ENCODE measurements at places on chromosomes 5 and 9.

- DNase-seq, result no peak
Measured at GRCh38 chr5:81694726-81695125, 56.2 kb downstream of the SSBP2 start.

DNA sequence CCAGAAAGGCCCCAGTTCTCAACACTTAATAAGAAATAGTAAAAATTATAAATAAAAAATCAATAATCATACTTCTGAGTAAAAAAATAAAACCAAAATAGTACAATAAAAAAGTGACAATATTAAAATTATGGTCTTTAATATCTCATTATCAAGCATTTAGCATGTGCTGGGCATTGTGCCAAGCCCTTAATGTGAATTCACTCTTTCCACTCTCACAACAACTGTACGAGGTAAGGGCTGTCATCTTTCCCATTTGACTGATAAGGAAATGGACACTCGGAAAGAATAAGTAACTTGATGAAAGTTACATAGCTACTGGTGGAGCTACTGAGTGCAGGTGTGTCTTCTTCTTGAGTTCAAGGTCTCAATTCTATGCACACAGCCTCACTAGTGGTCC, 43.6 kb downstream of the SEC61B start:
- DNase-seq, result no peak

GRCh38 chr5:147208134-147208533, 26.7 kb upstream of the STK32A start:
- DNase-seq, result no peak

GRCh38 chr5:179862891-179863290, 4.3 kb upstream of the MRNIP start:
- no peak for DNase-seq

GRCh38 chr5:7320701-7321301, 75.1 kb upstream of the ADCY2 start:
- DNase-seq, result no peak

DNA sequence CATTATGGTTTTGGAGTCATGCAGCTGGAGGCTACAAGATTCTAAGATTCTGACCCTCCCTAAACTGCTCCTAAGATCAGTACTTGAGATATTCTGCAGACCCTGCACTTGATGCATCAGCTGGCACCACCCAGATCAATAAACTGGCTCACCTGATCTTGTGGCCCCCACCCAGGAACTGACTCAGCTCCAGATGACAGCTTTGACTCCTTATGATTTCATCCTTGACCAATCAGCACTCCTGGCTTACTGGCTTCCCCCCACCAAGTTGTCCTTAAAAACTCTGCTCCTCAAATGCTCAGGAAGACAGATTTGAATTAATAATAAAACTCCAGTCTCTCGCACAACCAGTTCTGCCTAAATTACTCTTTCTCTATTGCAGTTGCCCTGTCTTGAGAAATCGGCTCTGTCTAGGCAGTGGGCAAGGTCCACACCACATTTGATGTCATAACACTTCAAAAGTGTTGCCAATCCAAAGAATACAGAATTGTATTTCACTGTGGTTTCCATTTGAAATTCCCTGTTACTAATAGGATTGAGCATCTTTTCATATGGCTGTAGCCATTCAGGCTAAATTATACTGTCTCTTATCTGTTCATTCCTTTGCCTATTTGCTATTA, 14.8 kb upstream of the SLC30A5 start:
- DNase-seq, result no peak

GRCh38 chr9:135797507-135798262, 95.7 kb downstream of the KCNT1 start:
- DNase-seq, result no peak

GRCh38 chr9:134128727-134129679, 6.9 kb upstream of the WDR5 start:
- no peak for DNase-seq

GRCh38 chr9:87714819-87715218, 11.1 kb upstream of the CTSL start:
- no peak for DNase-seq

Measured in NCI-H187 (cell line).